NCI-H187 (cell line): ENCODE measurements at places on chromosomes 2 and 18.

- no peak for DNase-seq
Observed at GRCh38 chr2:9981655-9982054, 30.2 kb downstream of the GRHL1 start.

GRCh38 chr2:199772035-199772976 lies 78.7 kb downstream of the FTCDNL1 start:
- DNase-seq: no peak

GRCh38 chr2:212892193-212892592 lies 259.2 kb downstream of the IKZF2 start:
- no peak for DNase-seq

- no peak for DNase-seq
Observed at GRCh38 chr2:77190721-77191346, 331.3 kb downstream of the LRRTM4 start.

GRCh38 chr2:22478329-22478728 lies 906.6 kb upstream of the KLHL29 start:
- DNase-seq: no peak

DNA sequence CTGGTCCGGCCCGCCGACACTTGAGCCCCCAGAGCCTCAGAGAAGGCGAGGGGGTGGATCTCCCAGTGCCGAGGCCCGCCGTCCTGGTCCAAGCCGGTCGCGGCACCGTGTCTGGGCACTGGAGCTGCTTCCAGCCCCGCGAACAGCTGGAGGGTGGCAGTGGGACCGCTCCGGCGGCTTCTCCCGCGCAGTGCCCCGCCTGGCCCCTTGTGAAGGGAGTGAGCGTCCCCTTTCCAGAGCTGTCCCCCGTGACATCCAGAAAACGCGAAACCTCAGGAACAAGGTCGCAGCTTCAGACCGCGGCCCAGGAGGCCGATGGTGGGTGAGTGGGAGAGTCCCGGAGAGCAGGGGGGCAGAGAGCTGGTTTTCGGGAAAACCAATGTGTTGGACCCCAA lies 579 bp upstream of the EMX1 start:
- DNase-seq: no peak

DNA sequence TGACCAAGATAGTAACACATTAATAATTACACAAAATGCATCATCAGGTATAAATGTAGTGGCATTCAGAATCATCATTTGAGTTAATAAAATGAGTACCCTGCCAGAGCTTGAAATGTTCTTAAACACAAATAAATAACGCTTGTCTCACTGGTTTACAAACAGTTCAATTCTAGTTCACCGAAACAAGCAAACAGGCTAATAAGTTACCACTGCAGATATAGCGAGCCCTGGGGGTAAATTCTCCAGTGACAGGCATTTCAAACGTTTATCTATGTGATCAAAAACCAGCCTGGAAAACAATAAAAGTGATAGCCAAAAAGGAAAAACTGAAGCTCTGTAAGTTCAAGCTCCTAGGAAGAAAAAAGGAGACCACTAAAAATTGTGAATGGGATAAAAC lies 152.6 kb downstream of the THADA start:
- DNase-seq: no peak

- DNase-seq: no peak
Observed at GRCh38 chr2:196171946-196172345, 568 bp upstream of the STK17B start.

GRCh38 chr18:45686891-45687611 lies 36.9 kb upstream of the SLC14A1 start:
- no peak for DNase-seq

DNA sequence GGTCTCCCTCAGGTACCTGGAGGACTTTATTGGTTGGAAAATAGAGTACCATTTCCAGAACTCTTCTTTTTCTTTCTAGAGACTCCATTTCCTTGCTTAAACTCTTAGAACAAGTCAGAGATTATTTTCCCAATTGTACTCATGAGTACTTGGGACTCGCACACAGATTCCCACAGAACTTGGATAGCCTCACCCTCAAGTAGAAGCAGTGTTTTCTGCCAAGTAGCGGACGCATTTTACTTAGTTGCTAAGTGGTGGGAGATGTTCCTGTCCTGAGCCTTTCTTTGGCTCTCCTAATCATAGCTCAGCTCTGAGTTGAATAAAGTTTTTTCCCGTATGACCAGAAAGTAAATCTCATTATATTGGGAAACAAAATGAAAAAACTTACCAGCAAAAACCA lies 17.2 kb downstream of the SLC30A3 start:
- DNase-seq: no peak

DNA sequence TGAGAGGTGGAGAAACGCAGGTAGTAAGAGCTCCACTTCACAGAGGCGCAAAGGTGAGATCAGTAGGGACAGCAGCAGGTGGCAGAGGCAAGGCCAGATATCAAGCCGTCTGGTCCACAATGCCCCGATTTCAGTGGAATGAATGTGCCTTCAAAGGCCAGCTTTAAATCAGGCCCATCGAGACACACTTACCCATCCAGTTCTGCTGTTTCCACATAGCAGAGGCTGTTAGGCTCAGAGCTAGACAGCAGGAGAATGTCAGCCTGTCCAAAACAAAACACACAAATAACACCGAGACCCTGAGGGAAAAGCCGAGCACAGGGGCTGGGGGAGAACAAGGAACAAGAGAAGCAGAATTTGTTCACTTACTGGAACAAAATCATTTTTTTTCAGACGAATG lies 75.8 kb upstream of the NARS1 start:
- no peak for DNase-seq

DNA sequence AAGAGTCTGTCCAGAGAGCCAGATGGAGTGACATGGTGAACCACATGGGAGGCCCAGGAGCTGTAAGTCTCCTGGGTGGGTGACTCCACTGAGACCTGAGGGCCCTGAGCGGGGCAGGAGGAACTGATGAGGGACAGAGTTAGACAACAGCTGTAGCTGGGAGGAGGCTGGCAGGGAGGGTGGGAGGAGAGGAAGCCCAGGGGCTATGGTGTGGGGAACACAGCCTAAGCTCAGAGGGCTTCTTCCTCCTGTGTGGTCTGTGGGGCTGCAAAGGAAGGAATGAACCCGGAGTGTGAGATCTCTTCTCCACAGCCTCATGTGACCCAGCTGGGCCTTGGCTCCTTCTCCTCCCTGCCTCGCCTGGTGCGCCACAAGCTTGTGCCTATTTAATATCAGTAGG lies 395.6 kb upstream of the HS6ST1 start:
- DNase-seq: no peak

DNA sequence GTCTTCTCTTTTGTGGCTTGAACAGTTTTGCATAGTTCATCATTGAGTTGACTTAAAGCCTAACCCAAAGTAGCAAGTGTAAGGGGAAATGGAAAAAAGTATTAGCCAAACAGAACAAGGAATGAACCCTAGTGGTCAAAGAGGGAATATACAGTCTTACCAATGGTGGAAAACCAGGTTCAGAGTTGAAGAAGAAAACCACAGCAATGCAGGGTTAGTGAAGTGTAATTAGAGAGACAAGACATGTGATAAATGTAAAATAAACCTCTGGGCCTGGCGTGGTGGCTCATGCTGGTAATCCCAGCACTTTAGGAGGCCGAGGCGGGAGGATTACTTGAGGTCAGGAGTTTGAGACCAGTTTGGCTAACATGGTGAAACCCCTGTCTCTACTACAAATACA lies 2.4 kb downstream of the TTN start:
- no peak for DNase-seq

GRCh38 chr18:61643884-61644647 lies 248.7 kb downstream of the RNF152 start:
- DNase-seq: no peak

DNA sequence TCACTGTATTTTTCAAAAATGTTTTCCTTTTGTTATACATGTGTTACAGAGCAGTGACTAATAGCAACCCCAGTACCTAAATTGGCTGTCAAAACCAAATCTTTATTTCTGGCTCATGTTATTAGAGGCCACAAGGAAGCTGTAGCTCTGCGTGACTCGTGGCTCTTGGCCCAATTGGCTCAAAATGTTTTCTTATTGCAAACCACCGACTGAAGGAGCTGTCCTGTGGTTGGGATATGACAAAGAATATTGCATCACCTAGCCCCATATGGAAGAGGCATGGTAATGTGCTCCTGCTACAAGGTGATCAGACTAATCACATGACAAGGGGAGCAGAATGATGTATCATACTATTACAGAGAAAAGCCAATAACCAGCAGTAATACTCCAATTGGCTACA lies 1058.5 kb downstream of the CBLN2 start:
- no peak for DNase-seq

DNA sequence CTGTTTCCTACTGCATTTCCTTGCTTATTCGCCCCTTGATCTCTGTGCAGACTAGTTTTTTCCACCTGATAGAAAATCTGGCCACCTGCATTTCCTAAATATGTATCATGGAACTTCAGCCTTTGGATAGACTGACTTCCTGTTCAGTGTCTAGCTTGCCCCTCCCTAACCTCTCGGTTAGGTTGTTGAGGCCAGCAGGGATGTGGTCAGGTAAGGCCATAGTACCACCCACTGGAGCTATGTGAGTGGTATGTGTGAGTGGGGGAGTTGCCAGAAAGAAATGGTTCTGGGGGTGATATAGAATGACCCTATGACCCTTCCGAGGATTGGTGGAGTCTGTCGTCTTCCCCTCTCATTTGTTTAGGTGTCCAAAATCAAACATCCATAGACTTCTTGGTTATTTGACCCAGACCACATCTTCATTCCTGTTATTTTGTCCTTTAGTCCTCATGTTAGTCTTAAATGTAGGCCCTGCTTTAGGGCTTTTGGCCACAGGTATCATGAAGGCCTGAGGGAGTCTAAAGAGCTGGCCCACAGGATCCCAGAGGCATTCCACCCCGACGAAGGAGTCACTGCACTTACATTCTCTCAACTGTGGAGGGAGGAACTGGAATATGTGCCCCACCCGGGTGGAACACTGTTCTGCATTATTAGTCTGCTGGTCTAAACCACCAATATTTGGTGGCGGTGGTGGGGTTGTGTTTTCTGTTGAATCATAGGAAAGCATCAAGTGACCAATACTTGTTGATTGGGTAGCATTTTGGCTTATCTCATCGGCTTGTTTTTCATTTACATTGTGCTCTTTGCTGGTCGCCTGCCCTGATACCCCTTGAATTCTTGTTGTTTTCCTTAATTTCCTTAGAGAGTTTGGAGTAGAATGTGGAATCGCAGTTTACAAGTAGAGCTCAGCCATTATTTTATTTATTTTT lies 21.9 kb downstream of the CAB39 start:
- no peak for DNase-seq

- no peak for DNase-seq
Observed at GRCh38 chr2:135685361-135685760, 56.3 kb upstream of the UBXN4 start.

DNA sequence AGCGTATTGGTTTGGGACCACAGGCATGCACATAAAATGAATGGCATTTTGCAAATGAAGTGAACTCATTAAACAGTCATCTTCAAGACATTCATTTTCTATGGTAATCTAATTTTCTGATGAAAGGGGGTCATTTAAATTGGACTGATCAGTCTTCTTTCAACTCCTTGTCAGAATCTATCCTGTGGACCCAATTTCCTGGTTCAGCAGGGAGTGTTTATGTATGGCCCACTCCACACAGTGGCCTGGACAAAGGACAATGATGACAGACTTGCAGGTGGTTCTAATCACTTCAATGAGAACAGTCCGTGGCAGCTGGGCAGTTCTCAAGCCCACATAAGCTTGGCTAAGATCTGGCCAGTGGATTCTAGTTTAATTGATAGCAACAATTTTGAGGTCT lies 448.1 kb downstream of the DCDC2C start:
- DNase-seq: no peak

GRCh38 chr2:96903815-96904214 lies 33.9 kb upstream of the SEMA4C start:
- no peak for DNase-seq

DNA sequence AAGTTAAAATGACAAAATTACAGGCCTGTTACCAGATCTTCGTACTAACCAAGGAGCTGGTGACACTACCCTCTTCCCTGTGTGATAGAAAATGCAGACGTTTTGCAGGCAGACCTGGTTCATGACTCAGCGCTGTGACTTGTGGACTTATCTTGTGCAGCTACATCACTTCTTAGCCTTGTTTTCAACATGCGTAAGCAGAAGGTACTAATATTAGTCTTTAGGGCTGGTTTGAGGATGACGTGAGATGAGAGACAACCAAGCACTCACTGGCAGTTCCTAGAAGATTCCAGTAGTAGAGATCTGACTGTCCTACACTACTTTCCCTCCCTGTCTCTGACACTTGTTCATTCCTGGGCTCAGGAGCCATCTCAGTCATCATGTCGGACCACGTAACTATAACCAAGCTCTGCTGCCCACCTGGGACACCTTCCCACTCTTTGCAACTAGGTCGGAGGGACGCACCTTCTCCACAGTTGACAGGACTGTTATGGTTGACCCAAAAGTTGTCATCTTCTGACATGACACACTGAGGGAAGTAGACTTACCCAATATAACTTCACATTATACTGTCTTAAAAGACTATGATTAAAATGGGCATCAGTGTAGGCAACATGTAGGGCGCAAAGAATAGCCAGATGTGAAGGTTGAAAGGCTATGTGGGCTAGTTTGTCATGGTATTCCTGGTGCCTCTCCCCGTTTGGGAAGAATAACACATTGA lies 64.8 kb downstream of the TNFRSF11A start:
- DNase-seq: no peak

DNA sequence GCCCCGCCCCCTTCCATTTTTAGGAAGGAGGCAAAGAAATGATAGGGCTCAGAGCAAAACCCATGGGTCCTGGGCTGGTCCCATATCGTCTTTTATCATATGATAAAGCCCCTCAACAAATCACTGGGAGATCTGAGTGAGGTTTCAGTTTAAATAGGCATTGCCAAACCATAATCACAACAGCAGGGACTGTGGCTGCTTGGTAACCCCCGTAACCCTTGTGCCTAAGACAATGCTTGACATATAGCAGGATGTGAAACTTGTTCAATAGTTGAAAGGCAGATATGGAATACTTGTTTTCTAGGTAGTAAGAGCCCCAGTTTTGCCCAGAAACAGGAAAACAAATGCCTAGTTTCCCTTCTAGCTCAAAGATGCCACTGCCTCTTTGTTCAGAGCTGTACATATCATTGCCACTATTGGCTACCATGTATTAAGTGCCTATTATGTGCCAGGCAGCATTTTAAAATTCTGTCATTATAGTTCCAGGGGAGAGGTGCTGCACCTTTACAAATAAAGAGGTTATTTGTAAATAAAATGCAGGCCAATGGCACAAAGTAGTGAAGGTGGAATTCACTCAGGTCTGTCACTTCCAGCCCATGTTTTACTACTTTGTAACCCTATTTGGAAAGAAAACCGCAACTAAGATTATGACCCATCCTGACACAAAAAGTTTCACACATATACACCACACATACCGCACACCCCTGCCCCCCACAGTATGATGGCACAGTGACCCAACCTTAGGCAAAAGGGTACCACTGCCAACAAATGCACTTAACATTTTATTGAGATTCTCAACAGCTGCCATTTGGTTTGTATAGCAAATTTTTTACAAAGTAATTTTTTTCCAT lies 14.2 kb downstream of the NAGK start:
- no peak for DNase-seq

GRCh38 chr18:78836838-78837237 lies 142.8 kb upstream of the SALL3 start:
- DNase-seq: no peak

- no peak for DNase-seq
Observed at GRCh38 chr2:61141151-61141550, 20.8 kb upstream of the C2orf74 start.

- DNase-seq: no peak
Observed at GRCh38 chr2:17599617-17600016, 59.1 kb downstream of the VSNL1 start.

GRCh38 chr2:60091894-60092293 lies 461.6 kb downstream of the BCL11A start:
- DNase-seq: no peak
